ENCODE measurements at places on chromosomes 5 and 9.

- peak; percentile 52 for DNase-seq
Measured at GRCh38 chr5:159878988-159879471, 37.3 kb upstream of the ADRA1B start.

- no peak for DNase-seq
Measured at GRCh38 chr5:150107909-150108447, 21.6 kb upstream of the CSF1R start.

- no peak for DNase-seq
Measured at GRCh38 chr9:84703793-84704192, 34.3 kb downstream of the NTRK2 start.

DNA sequence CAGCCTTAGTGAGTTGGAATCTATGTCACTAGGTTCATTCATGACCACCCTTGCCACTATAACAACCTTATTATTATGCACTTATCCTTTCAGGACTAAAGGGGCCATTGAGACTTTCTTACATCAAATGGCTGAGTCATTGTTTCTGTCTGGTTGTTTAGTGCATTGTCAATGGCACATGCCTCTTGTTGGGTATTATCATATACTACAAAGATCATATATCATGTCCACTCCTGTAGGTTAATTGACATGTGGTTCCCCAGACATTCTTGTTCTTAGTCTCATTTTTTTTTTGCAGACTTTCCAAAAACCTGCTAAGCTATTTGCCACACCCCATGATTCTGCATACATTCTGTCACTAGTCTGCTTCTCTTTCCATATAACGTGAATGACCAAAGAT is 66.7 kb upstream of the PRDM9 start:
- no peak for DNase-seq

GRCh38 chr5:138651058-138651766 is 76.0 kb upstream of the HSPA9 start:
- no peak for DNase-seq

DNA sequence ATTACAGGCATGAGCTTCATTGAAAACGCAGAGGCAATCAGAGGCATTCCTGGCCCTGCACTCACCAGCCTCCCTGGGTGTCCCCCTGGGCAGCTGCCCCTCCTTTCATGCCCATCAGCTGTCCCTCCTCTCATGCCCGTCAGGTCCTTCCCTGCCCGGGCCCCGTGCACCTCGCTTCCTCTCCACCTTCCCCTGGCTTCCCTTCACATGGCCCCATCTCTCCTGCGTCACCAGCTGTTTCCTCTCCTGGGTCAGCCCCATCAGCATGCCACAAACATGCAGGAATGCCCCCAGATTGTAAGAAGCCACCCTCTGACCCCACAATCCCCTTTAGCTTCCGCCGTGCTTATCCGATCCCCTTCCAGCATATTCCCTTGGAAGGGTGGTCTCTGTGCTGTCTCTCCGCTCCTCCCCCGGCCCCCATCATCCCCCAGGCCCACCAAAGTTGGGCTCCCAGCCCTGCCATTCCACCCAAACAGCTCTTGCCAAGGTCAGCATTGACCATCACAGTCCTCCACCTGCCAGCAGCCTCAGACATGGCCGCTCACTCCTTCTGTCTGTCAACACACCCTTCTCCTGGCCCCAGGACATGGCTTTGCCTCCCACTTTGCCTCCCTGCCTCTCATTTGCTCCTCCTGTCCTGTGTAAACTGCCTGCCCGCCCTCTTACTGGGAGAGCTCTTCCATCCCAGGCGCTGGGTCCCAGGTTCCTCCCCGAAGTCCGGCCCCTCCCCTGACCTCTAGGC is 98.6 kb upstream of the IER5L start:
- DNase-seq, result no peak

DNA sequence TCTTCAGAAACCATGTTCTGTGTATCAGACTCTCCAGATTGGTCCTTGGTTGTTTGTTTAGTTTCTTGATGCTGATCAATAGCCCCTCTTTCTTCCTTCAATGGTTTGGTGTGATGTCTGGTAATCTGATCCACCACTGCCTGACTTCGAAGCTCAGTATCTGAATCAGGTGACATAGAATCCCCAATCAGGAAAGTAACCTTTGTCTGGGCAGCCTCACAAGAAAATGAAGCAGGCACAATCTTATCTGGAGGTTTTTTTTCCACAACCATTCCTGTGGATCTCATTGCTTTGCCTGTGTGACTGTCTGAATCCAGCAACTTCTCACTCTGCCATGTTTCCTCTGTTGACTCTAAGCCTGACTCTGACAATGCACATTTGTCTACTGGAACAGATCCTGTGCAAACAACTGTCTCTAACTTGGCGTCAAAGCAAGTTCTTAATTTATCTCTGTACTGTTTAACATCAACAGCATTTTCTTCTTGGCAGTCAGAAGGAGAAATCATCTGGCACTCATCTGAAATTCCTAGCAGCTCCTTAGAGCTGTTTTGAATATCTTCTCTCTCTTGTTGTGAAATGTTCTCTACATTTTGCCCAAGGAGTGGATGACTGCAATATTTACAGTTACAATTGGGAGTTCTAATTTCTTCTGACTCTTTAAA is 37.1 kb upstream of the RAPGEF6 start:
- DNase-seq, result no peak

DNA sequence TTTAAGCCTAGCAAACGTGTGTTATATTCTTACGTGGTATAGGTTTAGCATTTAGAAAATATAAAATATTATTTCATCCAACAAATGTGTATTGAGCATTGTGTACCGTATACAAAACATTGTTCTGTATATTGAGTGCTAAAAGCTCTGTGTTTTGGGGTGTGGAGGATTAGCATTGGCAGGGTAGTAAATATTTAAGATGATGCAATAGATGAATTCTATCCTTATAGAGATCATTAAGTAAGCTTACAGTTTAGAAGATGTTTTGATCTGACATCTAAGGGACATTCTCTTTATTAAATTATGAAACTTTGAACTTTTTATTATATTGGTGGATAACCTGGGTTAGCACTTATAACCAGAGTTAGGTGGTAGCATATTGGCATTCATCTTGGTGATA is 48.5 kb upstream of the GLIPR2 start:
- no peak for DNase-seq

- DNase-seq, result no peak
Measured at GRCh38 chr5:119398727-119399466, 43.1 kb downstream of the TNFAIP8 start.

DNA sequence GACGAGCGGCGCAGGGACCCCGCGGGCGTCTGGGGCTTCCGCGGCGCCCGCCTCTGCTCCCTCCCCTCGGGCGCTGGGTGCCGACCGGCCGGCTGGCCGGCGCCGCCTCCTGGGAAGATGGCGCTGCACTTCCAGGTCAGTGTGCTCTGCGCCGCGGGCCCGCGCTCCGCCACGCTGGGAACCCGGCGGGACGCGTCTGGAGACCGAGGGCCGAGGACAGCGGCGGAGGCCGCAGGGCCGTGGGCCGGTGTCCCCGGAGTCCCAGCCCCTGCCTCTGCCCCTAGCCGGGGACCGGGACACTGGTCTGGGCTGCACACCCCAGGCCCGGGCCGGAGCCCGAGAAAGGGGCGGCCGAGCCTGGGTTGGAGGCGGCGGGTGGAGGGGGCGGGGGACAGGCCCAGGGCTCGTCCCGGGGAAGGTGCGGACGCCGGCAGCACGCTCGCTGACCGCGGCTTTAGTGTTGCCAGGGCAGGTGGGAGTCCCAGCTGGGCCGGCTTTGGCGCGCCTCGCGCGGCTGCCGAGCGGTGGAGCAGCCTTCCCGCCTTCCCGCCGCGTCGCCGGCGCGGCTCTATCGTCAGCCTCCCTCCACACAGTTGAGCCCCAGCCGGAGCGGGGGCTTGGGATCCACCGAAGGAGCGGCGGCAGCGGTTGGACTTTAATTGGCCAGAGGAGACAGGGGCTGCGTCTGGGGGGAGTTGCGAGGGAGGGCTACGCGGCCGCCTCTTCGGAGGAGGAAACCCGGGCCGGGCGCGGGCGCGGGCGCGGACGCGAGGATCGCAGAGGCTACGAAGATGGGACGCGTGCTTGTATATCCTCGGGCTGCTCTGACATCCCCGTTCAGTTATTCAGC is at the start of gene RANBP17:
Gene RANBP17, plus strand, starts transcription at position 102 of the 850 bp plus-strand sequence.
- DNase-seq, result no peak

- DNase-seq, result no peak
Measured at GRCh38 chr5:52607227-52607824, 180.4 kb upstream of the ITGA1 start.

DNA sequence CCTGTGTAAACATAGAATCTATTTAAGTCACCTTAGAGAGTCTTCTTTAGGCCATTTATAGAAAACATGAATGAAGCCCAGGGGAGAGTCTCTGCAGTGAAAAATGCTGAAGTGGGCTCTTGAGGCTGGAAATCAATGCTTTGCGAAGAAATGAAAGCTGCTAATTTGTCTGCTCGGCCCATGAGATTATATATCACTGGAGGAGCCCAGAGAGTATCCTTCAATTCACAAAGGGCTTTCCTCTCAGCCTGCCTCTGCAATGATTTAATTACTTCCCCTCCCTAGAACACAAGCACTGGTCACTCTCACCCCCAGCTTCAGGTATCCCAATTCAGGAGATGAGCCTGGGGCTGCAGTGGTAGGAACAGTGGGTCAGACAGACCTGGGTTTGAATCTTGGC is 8.2 kb upstream of the DRD1 start:
- no peak for DNase-seq

GRCh38 chr9:87280421-87280820 is 217.2 kb upstream of the DAPK1 start:
- DNase-seq, result no peak

GRCh38 chr5:108822211-108822947 is 74.7 kb downstream of the FER start:
- DNase-seq, result no peak

- DNase-seq, result no peak
Measured at GRCh38 chr9:121738411-121738810, 87.0 kb downstream of the DAB2IP start.

DNA sequence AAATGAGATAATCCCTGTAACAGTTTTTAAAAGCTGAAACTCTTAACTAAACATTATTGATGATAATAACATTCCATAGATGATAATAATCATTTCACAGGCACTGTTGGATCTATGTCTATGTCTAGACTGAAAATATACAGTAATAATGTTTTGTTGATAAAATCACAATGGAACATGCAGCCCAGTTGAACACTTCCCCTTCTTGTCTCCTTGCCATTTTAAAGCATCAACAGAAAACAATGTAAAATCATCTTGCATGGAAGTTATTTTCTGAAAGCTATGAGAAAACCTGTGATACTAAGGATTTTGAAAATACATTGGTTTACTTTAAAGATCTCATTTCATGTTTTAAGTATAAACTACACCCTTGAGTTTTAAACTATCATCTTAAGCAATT is 1.9 kb downstream of the GAPT start:
- no peak for DNase-seq

DNA sequence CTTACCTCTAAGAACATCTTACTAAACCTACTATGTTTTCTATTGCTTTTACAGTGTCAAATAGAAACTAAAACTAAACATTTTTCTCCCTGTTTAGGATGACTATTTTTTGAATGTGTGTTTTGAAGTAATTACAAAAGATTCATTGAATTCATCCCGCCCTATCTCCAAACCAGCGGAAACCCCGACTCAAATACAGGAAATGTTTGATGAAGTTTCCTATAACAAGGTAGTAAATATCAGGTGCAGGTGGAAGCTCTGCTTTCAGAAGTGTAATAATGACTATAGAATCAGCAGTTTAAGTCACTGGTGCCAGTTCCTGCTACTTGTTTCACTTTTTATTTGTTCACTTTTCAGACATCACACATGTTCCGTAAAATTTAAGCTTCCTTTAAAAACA is 20.0 kb downstream of the ERAP2 start:
- no peak for DNase-seq

GRCh38 chr9:101848485-101848919 is 110.1 kb upstream of the GRIN3A start:
- DNase-seq, result no peak

- DNase-seq, result no peak
Measured at GRCh38 chr5:135207866-135208265, 173.8 kb upstream of the PITX1 start.

DNA sequence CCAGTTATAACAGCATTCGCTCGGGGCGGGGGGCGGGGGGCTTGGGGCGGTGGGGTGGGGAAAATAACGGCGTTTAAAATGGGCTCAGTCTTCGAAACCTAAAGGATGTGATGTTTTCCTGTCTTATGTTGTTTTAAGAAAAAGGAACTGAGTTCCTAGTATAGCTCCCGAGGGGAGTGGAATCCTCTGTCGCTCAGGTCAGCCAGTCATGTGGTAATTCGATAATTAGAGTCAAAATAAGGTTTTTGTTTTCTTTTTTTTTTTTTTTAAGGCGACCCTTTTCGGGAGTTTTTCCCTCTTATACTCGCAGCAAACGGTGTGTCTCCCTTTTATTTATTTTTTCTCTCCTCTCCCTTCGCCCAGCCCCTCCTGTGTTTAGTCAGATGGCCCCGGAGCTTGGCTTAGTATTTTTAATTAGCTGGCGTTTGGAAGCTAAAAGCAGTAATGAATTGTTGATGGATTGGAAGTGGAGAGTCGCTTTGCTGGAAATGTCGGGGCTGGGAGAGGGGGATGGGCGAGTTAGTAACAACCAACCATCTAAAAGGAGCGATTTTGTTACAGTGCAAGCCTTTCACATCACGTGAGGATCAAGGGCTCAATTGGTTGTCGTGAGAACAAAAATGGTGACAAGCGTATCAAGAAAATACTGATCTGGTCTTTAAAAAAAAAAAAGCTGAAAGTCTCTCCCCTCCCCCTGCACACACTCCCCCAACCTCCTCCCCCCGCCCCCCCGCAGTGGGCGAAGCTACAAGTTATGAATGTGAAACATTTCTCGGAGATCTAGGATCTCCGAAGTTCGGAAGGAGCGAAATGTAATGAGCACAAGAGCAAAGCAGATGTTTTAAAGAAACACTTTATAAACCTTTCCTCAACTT is 714 bp upstream of the ZNF608 start:
- DNase-seq, result peak; percentile 35

GRCh38 chr5:10626473-10627013 is 62.7 kb downstream of the ANKRD33B start:
- DNase-seq, result no peak

GRCh38 chr5:121967187-121967586 is 5.4 kb downstream of the SRFBP1 start:
- DNase-seq, result no peak

GRCh38 chr9:113350937-113351336 is 1.6 kb downstream of the BSPRY start:
- DNase-seq, result no peak

GRCh38 chr9:93458712-93459111 is 5.3 kb upstream of the FAM120AOS start:
- DNase-seq, result no peak

DNA sequence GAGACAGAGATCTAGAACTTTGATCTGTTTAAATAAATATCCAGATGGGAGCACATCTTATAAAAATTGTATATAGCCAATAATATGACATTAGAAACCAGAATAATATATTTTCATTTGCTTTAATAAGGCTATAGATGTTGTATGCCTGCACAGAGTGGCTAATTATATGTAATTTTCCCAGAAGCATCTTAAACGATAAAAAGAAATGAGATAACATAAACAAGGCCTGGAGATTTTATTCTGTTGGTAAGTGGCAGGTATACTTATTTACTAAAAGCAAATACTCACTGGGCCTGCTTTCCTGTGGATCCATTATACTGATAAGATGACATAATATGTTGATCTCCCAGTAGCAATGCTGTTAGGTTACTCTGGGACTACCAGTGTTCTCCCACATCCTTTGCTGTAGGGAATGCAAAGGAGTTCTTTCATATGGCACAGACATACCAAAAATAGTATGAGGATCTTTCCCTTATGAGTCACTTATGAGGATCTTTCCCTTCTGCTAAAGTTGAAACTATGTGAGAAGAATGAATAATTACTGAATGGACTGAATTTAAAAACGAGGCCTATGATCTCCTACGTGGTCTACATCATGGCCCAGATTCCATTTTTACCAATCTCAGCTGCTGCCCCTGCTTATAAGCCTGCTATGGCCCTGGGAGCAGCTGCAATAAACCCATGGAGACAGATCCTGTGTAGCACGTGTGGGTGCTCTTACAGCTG is 112.1 kb downstream of the NUDT12 start:
- DNase-seq, result no peak
